SK-N-DZ (cell line): ENCODE measurements at places on chromosomes 2 and 18.

DNA sequence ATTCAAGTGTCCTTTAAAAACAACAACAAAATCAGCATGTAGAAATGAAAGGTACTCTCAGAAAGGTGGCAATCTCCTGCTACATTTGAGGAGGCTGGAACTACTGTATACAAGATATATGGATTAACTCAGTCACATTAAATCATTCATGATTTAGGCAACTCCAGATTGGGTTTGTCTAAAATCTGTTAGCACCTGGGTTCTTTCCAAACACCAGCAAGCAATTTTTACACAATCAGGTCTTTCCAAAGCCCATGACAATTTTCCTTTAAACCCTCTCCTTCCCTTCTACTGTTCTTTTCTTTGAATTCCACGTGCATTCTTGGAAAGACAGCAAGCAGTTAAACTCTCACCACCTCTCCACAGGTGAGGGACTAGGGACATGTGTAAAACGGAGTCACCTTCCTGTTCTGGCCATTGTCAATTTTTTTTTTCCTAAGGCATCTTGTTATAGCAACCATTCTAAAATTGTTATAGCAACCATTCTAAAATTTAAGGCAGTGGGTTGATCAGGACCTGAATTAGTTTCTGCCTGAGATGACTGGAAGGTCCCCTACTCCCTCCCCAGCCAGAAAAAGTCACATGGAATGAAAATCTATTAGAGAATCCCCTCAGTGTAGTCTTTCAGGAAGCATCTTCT lies 113.9 kb downstream of the ANKRD44 start:
- no peak for DNase-seq

DNA sequence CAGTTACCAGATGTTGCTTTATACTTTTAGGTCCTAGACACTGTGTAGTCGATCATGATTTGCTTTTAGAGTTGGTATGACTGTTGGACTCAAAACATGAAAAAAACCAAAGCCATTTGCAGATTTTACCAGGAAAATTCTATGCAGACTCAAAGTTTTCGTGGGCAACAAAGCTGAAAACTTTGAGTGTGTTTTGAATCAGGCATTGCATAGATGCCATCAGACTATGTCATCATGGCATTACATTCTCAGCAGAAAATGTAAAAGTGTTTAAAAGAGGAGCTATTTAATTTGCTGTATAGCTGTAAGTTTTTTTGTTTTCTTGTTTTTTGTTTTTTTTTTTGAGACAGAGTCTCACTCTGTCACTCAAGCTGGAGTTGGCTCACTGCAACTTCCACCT lies 43.5 kb upstream of the ELAC1 start:
- DNase-seq: no peak

GRCh38 chr2:74893332-74893731 lies 59.4 kb downstream of the HK2 start:
- DNase-seq: no peak

GRCh38 chr2:160209516-160209856 lies 9.4 kb upstream of the ITGB6 start:
- DNase-seq: no peak

- no peak for DNase-seq
Measured at GRCh38 chr18:2240311-2240705, 331.0 kb downstream of the METTL4 start.

DNA sequence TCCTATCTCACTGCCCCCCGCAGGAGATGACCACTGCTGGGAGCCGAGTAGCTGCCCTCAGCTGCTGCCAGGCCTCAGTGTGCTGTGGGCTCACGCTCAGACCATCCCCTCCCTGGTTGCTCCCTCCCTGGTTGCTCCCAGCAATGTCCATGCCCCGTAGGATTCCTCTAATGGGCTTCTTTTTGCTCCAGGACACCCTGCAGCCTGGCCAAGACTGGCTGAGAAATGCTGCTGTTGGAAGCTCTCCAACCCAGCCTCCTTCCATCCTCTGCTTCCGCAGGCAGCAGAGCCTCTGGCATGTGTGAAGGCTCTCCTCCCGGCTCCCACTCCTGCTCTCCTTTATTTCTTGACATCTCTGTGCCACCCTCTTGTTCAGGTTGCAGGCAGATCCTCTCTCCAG lies 48.6 kb downstream of the SOX11 start:
- DNase-seq: no peak

DNA sequence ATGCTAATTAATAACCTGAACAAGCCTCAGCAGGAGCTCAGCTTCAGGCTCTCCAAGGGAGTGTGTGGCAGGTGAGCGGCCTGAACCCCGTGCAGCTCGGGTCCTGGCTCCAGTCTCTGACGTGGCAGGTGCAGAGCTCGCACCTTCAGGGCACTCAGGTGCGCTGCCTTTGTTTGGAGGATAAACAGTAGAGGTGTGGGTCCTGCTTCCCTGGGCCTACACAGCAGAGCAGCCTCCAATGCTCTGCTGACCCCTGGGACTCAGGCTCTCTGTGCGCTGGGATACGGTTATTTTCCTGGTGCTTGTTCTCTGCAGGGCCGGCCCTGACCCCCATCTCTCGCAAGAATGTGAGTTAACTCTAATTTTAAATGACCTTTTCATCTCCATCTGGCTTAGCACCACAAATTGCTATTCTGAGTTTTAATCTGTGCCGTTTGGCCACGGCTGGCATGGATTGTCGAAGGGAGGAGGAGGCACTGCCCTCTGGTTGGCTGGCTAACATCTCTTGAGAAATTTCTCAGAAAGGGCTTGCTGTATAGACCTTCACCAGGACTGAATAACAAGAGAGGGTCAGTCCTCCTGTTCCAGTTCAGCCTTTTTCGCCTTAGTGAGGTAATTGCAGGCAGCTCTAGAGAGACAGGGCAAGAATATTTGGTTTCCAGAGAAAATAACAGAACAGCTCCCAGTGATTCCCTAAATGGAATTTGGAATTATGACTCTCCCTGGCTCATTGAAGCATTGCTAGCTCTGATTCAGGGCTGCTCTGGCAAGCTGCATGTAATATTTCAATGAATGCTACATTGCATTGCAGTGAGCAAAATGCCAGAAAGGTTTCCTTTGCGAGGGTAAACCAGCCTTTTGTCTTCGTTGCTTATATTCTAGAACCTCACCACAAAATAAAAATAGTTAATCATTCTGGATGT lies 161.8 kb downstream of the DCDC2C start:
- no peak for DNase-seq

DNA sequence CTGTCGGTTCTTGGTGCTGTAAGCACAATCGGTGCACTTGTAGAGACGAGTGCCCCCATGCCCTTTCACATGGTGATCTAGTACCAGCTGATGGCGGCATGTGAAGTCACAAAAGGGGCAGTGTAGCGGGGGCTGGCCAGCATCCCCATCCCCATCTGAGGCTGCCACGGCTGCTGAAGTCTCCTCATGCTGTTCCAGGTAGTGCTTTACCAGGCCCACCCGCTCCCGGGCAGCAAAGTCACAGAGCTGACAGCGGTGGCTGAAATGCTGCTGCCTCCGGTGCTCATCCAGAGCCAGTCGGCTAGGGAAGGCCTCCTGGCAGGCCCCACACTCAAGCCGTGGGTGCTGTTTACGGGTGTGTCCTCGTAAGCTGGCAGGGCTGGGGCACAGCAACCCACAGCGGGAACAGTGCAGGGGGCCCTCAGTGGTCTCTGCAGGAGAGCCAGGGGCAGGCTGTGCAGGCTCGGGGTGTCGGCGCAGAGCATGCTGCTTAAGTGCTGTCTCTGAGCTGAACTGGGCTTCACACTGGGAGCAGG lies 17.2 kb downstream of the ZNF142 start:
- no peak for DNase-seq

DNA sequence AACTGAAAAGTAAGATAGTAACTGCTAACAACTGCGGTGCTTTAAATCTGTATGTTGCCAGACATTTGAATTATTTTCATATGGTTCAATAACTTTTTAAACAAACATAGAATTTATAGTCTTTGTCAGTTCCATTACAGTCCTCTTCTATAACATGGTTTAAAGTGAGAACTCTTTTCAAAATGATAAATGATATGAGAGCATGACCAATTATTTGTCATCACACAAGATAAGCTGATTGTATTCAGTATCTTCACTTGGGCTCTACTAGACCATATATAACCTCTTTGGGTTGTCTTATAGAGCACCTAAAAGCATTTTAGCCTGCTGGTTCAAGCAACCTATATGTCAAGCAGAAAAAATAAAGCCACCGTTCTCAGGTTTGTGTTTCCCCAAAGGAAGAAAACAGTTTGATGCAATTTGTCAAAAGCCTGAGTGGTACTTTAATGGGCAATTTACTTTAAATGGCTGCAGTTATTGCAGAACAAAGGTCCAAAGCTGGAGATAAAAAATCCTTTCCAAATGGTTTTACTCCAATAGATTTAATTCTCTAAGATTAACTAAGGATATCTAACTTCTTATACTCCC lies 298.4 kb downstream of the FSIP2 start:
- peak; percentile 56 for DNase-seq

GRCh38 chr2:226578373-226578772 lies 221.2 kb downstream of the IRS1 start:
- no peak for DNase-seq

DNA sequence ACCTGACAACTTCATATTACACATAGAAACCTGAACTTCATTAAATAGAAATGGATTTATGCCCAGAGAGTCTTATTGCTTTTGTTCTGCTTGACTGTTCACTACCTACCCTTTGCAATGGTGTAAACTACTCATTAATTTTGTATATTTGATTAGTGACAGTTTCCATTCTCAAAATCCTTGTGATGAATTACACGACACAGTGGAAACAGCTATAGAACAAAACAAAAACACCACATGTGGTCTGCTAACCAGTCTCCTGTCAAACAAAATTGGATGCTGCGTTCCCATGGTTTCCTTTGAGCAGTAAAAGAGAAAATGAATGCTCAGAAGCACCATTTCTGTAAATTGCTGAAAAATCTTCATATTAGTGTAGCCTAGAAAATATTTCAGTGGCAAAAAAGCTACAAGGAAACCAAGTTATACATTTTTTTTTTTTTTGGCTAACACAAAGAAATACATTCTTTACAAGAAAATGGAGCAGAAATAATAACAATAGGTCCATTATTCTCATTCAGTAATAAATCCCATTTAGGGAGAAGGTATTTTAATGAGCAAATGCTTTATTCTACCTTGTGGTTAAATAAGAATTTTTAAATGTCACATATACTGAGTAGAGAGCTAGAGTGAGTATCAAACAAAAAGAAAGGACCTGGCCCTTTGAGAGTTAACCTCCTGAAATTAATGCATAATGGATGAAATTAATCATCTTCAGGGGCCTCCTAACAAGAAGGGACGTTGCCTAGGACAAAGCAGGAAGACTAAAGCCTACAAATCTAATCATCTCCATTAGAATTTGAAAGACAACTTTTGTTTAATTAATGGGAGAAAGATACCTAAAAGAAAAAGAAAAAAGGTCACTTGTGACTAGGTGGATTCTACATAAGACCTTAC lies 355.1 kb upstream of the ZC3H15 start:
- DNase-seq: peak; percentile 36

GRCh38 chr2:45067859-45068570 lies 58.8 kb upstream of the SIX2 start:
- peak; percentile 76 for DNase-seq

GRCh38 chr2:197090742-197091367 lies 164.3 kb upstream of the PGAP1 start:
- DNase-seq: no peak

- DNase-seq: no peak
Measured at GRCh38 chr2:63729831-63730230, 111.9 kb upstream of the UGP2 start.

DNA sequence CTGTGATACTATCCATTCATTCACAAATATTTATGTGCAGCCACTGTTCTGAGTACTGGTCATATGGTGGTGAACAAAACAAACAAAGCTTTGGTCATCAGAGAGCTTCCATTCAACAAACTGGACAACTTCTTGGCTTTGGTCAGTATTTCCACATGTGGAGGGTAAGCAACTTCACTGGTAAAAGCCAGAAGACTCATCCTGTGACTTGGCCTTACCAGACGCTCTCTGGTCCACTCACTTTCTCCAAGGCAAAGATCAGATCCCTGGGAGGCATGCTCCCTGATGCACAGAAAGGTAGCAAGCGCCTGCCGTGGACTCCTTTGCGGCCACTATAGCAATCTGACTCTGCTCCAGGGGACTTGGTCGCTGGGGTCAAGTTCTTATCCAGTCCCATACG lies 179.5 kb downstream of the EN1 start:
- no peak for DNase-seq

DNA sequence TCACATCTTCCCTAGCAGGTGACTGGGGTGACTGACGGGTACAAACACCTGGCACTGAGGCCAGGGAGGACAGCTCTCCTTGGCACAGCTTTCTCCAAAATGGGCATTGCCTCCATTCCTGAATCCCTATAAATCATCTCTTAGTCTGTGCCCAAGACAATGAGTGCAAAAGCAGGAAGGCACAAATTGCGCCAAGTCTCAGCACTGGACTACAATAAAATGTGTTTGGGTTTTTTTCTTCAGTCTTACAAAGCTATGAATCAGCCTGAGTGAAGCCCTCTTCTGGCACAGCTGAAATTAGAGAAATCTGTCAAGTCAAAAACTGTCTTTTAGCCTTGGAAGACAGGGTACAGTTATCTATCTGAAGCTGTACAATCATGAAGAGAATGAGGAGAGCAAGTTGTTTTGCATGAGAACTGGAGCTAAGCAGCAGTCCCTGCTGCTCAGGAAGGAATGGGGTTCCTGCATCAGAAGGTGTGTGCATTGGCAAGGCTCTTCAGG lies 90.8 kb downstream of the EPB41L3 start:
- DNase-seq: no peak

DNA sequence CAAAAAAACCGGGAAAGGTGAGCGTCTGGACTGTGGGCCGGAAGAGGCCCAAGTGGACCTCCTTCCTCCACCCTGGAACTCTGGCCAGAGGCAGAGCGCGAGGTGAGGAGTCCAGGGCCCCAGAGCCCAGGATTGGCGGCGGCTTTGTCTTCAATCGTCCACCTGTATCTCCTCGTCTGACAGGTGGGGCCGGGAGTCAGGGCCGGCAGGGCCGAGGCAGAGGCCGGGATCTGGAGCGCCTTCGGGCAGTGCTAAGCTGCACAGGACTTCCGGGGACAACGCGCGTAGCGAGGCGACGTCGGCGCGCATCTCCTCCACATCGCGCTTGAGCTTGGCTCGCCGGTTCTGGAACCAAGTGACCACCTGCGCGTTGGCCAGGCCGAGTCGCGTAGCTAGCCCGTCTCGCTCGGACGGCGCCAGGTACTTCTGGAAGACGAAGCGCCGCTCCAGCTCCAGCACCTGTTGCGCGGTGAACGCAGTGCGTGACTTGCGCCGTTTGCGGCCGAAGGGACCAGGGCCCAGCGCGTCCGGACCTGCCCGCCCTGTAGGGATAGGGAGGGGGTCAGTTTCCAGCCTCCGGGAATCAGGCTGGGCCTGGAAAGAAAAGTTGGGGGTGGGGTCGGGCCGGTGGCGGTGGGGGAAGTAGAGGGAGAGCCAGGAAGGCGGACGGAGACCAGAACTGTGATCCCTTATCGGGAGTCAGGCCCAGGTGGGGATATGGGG lies 1.5 kb downstream of the LBX2 start:
- DNase-seq: no peak

DNA sequence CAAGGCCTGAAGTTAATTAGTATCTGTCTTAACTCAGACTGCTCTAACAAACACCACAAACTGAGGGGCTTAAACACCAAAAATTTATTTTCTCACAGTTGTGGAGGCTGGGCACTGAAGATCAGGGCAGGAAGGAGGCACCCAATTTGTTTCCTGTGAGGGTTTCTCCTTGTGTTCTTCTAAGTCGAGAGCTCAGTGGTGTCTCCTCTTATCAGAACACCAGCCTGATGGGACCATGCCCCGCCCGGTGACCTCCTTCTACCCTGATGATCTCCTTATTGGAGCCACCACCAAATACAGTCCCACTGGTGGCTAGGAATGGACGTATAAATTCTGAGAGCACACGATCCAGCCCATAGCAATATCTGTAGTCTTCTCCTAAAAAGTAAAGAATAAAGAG lies 20.5 kb downstream of the TMEM18 start:
- DNase-seq: no peak

GRCh38 chr2:146916914-146917313 lies 927.9 kb upstream of the ACVR2A start:
- DNase-seq: no peak
